Upper lobe of left lung (tissue), 6 donors: ENCODE measurements at places on chromosomes 16 and 17. TPM values are rescaled to one million over a fixed set of nuclear protein-coding genes. Genes with fewer than 3 reads are reported as not detected.

TNFSF13 gene
- 103 TPM for total RNA-seq

- H3K4me3 ChIP-seq = peak overlapping the region; percentile 58
- DNase-seq = peak; percentile 52
- H3K36me3 ChIP-seq = no peaks in the 10 kb centered on the region
These were observed 7.1 kb upstream of the TMC5 start for GRCh38 chr16:19410435-19411171.

ELMO3 gene
- total RNA-seq = 17.4 TPM

CDRT15 gene
- not detected for total RNA-seq

- no peak overlapping the region for H3K27ac ChIP-seq
- no peaks in the 10 kb centered on the region for H3K36me3 ChIP-seq
- H3K27me3 ChIP-seq = no peaks in the 10 kb centered on the region
These were observed 35.9 kb downstream of the TMEM132E start for GRCh38 chr17:34615326-34615725.

DNA sequence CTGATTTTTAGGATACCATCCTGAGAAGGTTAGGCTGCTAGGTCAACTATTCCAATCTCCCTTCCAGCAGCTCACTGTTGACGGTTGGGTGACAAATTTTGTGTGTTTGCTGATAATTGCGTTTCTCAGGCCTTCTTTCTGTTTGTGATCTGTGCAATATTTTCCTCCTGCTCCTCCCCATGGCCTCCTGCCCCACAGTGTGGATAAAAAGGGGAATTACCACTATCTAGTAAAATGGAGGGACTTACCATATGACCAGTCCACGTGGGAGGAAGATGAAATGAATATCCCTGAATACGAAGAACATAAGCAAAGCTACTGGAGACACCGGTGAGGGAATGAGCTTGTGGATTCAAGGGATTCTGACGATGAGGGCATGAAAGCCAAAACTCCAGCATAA, 9.2 kb downstream of the CHD3 start:
- no peak overlapping the region for H3K4me3 ChIP-seq
- no peaks in the 10 kb centered on the region for H3K27me3 ChIP-seq
- DNase-seq = no peak

DNA sequence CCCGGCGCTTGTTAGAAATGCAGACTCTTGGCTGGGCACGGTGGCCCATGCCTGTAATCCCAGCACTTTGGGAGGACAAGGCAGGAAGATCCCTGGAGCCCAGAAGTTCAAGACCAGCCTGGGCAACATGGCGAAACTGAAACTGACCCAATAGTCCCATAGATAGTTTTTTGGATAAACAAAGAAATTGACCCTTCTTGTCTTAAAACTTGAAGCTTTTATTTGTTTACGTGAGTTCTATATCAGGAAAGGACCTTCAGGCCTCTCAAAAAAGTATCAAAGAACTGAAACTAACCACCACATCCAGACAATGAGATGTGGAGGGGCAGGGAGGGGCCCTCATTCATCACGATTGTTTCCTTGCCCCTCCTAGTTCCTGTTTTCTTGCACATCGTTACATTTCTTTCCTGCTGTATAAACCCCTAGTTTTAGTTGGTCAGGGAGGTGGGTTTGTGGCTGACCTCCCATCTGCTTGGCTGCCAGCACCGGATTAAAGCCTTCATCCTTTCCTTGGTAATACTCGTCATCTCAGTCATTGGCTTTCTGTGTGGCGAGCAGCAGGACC, 29.9 kb upstream of the PRM1 start:
- no peaks in the 10 kb centered on the region for H3K27me3 ChIP-seq
- H3K4me3 ChIP-seq = no peak overlapping the region
- peak overlapping the region; percentile 66 for H3K27ac ChIP-seq
- peaks cover 67% of the 10 kb centered on the region for H3K4me1 ChIP-seq
- H3K36me3 ChIP-seq = no peaks in the 10 kb centered on the region

DNA sequence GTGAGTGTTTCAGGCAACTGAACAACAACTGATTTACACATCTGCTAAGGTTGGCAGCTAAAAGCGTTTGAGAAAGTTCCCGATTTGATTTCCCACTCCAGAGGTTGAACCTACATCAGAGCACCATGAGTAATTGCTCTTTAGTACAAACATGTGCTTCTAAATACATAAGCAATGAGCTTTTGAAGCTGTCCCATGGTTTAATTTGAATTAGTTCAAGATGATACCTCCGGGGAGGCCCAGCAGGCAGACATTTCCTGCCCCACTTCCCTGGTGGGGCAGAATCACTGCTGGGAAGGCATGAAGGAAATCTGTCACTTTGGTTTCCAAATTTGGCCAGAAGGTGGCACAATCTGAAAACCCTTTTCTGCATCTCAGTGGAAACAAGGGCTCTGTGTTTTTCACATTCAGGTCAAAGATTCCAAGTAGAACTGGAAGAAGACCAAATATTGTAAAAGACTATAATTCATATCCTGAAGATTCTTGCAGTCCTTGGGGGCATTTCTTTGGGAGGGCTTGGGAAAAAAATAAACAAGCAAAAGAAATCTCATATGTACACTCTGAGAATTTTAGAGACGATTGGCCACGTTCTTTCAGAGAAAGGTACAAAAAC, 176.2 kb upstream of the FAM20A start:
- H3K4me1 ChIP-seq = no peaks in the 10 kb centered on the region
- H3K27me3 ChIP-seq = no peaks in the 10 kb centered on the region
- no peaks in the 10 kb centered on the region for H3K36me3 ChIP-seq
- H3K27ac ChIP-seq = peak overlapping the region; percentile 16
- no peak overlapping the region for H3K4me3 ChIP-seq

DNA sequence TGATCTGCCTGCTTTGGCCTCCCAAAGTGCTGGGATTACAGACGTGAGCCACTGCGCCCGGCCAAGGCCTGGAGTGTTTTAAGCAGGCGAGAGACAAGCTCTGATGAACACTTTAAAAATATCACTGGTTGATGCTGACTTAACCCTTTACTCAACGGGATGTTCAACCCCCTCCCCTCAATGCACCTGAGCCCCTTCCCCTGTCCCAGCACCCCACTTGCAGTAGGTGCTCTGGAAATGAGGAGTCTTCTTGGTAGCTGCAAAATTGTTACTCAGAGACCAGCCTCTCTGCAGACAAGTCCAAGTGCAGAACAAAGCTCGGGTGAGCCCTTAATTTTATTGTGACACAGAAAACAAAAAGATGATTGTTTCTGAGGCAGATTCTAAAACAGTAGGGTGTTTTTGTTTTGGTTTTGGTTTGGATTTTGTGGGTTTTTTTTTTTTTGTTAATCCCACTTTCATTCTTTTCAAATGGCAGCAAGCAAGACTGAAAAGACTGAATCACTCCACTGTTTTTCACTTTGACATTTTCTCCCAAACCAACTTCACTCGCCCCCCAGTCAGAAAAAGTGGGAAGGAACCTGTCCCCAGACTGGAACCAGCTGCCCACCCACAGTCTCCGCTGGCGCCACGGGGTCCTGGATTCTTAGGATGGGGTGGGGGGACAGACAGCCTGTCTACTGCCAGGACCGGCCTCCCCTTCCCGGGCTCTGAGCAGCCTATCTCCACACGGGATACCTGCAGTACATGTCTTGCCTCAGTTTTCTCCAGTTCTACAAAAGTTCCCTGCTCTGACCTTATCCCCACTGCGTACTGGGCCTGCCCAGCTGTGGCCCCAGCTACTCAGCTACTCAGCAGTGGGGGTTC, 5.2 kb upstream of the PLLP start:
- no peaks in the 10 kb centered on the region for H3K36me3 ChIP-seq
- no peak overlapping the region for H3K27ac ChIP-seq
- H3K4me3 ChIP-seq = no peak overlapping the region

DNA sequence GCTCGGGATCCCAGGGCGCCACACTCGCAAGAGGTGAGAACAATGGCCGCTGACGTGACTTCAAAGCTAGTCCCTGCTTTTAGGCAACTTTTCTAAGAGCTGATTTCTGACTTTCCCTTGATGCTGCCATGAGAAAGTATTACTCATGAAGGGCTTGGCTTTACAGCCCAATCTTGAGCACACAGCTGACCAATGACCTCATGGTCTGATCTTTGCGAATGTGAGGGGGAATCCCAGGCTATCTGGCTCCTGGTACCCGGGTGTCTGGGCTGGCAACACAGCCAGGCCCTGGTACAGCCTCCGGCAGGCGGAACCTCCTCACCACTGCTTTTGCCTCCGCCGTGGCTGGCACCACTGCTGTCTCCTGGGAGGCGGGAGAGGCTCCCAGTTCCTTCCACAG, 17.5 kb downstream of the NDUFAF8 start:
- no peak overlapping the region for H3K27ac ChIP-seq
- peaks cover 60% of the 10 kb centered on the region for H3K36me3 ChIP-seq
- H3K4me3 ChIP-seq = no peak overlapping the region
- no peaks in the 10 kb centered on the region for H3K27me3 ChIP-seq

DNA sequence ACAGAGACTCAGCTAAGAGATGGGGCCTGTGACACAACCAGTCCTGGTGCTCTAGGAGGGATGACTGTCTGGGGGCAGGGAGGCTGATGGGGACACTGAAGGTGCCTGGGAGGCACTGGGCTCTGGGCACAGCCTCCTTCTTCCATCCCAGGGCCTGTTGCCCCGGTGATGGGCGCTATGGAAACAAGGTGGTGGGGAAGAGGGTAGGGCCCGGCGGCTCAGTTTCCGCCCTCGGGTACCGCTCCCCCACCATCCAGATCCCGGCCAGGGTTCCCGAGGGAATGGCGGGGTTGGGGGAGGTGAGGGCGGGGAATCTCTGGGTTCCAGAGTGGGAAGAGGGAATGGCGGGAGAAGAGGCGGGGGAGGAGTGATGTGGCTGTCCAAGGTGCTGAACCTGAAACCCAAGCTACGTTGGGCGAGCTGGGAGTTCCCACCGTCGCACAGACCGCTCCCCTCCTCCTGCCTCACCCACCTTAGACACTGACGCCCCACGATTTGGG, 981 bp downstream of the KCNH4 start:
- H3K36me3 ChIP-seq = no peaks in the 10 kb centered on the region
- DNase-seq = no peak
- H3K4me1 ChIP-seq = peaks cover 48% of the 10 kb centered on the region
- H3K27ac ChIP-seq = no peak overlapping the region
- peaks cover 16% of the 10 kb centered on the region for H3K27me3 ChIP-seq

DNA sequence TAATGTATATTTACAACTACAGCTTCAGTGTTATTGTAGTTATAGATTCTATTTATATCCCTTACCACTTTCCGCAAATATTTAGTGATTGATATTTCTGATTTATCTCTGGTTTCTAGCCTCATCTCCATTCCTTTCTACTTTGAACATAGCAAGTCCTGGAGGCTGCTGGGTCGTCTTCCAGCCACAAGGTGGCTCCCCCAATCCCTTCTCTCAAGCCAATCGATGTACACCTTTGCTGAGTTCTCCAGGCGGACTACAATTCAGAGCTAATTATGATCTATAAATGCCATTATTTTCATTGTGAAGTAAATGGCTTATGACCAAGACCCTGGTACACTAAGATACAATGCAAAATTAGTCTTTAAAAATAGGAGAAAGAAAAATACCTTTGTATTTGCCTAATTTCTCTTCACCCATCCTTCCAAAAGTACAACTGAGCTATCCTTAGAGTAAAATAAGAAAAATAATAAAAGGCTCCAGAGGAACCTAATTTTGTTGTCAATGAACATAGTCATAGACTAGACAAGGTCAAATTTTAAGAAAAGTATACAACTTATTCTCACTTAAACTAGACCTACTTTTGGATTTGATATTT, 122.1 kb downstream of the SKAP1 start:
- H3K27me3 ChIP-seq = no peaks in the 10 kb centered on the region
- H3K36me3 ChIP-seq = no peaks in the 10 kb centered on the region
- H3K27ac ChIP-seq = no peak overlapping the region
- H3K4me1 ChIP-seq = no peaks in the 10 kb centered on the region
- no peak overlapping the region for H3K4me3 ChIP-seq

DNA sequence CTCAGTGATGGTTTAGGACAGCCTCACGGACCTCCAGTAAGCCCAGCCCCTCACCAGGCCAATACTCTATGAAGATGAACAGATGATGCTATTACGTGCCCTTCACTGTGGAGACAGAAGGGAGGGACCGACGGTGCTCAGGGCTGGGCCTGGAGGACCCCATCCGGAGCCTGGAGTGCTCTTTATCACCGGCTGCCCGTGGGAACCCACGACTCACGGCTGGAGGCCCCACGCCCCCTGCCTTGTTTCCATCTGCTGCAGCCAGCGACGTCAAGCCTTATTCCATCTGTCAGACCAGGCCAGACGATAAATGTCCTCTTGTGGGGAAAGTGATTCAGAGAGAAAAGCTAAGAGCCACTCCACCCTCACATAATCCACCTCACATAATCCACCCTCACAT, 4.0 kb upstream of the TIMM22 start:
- DNase-seq = no peak
- H3K36me3 ChIP-seq = no peaks in the 10 kb centered on the region
- no peak overlapping the region for H3K27ac ChIP-seq
- H3K4me1 ChIP-seq = peaks cover 6% of the 10 kb centered on the region

GRCh38 chr17:2266865-2267228, 36.7 kb downstream of the SMG6 start:
- peaks cover 2% of the 10 kb centered on the region for H3K36me3 ChIP-seq
- H3K27me3 ChIP-seq = no peaks in the 10 kb centered on the region
- H3K27ac ChIP-seq = peak overlapping the region; percentile 16
- H3K4me1 ChIP-seq = peaks cover 20% of the 10 kb centered on the region
- no peak overlapping the region for H3K4me3 ChIP-seq
- DNase-seq = no peak

GNG13 gene
- not detected for total RNA-seq

GRCh38 chr17:7328840-7329373, at the start of gene NEURL4:
NEURL4 (minus strand) TSS chr17:7329335; CDS start chr17:7329312, 23 bp downstream.
- peaks cover 13% of the 10 kb centered on the region for H3K4me1 ChIP-seq
- peak within 1 kb of the TSS; percentile 92 for H3K27ac ChIP-seq
- peak; percentile 97 for DNase-seq
- H3K36me3 ChIP-seq = peaks cover 18% of the 10 kb centered on the region

ZNF771 gene
- 5.5 TPM for total RNA-seq

DNA sequence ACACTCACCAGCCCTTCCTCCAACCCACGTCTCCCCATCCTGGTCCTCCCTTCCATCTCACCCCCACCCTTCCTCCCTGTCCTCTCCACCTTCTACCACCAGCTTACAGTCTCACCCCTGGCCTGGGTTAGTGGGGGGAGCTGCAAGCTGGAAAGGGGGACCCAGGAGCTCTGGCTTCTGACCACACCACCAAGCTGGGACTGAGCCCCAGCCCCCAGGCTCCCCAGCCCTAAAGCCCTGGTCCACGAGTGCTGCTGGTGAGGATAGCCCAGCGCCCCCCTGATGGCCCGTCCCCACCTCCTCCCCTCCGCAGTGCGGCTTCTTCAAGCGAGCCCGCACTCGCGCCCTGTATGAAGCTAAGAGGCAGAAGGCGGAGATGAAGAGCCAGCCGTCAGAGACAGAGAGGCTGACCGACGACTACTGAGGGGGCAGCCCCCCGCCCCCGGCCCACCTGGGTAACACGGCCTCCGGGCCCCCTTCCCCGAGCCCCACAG, 7.2 kb upstream of the PDK2 start:
- DNase-seq = peak; percentile 62
- H3K27ac ChIP-seq = peak overlapping the region; percentile 21
- H3K4me1 ChIP-seq = no peaks in the 10 kb centered on the region
- H3K27me3 ChIP-seq = no peaks in the 10 kb centered on the region

MILR1 gene
- 22.9 TPM for total RNA-seq
